ENCODE measurements at places on chromosomes 16 and 17. TPM values are rescaled to one million over a fixed set of nuclear protein-coding genes. Genes with fewer than 3 reads are reported as not detected.

DNA sequence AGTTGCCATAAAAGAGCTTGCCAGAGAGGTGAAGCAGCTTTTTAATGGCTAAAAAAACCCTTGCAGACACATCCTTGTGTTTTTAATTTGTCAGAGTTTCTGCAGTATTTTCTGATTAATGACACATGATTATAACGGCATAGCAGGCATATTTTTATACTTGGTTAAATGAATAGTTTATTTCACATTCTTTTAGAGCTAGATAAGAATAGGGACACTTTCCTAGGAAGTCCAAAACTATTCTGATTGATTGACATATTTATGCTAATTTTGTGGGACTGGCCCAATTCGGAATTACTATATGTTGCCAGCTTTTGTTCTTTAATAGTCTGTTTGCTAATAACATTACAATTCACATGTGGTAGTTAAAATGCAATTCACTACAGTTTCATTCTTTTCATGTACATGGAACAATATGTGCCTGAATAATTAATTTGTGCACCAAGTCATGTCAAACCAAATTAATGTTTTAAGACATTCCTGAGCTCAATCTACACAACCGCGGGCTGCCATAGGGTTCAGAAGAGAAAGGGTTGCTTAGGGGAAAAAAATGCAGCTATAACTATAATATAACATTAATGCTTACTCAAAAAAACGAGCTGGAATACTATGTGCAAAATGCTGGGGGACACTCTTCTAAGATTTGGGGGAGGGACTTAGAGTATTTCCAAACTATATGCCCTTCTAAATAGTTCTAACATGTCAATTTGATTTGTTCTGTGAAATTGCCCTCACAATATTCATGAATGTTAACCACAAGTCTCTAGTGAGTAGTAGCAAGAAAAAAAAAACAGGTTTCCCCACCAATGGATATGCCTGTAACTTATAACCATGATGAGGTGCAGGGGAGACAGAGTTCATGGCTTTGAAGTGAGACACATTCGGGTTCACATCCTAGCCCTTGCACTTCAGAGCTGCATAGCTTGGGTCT is 305.4 kb downstream of the CEP112 start:
- DNase-seq, result no peak

SLC25A11 gene
- total RNA-seq, result 45.5 TPM

ETV4 gene
- total RNA-seq, result 63.9 TPM

TMEM88 gene
- total RNA-seq, result 19.8 TPM

DNA sequence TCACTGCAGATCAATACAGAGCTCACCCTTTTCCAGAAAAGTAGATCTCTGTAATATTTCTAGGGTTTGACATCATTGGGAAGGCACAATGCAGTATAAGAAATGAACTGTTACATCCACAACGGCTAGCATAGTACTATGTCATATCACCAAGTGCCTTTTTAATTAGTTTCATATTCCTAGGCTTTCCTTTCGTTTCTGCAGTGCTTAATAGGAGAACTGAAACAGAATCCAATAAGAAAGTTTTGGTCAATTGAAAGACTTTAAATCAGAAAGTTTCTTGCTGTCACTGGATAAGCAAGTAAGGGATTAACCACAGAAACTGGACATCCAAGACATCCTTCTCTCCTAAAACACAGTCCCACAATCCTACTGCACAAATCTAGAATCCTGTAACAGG is 3.5 kb upstream of the RNF43 start:
- DNase-seq, result no peak

DNA sequence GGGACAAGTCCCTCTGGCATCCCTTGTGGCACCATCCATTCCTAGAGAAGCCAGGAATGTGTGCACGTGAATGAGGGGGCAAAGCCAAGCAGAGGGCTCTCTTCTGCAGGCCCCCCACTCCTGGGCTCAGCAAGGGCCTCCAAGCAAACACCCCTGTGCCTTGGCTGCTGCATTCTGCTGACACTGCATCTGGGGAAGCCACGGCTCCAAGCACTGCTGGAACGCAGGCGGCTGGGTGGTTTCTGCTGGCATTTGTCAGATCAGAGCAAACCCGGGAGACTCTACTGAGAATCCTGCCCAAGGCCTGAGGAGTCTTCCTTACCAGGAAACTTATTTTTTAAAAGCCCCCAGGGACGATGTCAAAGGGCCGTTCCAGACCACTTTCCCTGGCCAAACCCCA is 23.3 kb downstream of the ATP6V0D1 start:
- no peak for DNase-seq

DNA sequence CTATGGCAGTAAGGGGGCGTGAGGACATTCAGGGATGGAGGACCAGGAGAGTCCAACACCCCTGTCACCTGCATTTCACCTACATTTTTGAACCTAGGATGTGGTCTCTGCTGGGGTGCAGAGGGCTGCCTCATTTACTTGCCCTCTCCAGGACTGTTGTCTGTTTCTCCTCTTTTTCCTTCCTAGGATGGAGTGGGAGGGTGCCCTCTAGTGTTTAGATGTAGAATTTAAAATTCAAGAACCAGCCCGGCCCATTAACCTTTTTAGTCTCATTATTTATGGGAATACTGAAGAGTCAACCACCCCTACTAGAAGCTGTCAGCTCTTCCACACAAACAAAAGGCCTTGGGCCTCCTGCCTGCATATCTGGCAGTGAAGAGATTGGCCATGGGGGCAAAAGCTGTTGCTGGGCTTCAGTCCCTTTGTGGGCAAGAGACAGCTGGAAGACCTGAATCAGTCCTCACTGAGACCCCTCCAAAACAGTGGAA is 2.5 kb upstream of the STARD3 start:
- no peak for DNase-seq

TSEN54 gene
- total RNA-seq, result 41.7 TPM

DNA sequence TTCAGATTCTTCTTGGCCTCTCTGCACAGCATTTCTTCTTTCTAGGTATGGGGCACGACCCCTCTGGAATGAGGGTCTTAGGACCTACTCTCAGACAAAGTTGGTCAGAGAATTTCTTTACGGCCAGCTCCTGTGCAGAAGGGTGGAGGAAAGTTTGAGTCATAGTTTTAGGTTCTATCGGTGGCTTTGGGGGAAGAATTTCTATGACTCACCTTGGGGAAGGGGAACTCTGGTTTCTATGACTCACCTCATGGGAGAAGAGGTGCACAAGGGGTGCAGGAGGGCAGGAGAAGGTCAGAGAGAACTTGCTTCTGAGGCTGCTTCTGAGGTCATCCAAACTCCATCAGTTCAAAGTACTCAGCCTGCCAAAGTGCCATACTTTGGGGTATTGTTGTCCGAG is 2.5 kb upstream of the ABCC12 start:
- DNase-seq, result peak; percentile 30

GGT6 gene
- total RNA-seq, result 0.86 TPM

GRCh38 chr16:2095918-2096582 is 39.6 kb downstream of the PKD1 start:
- peak; percentile 18 for DNase-seq

DNA sequence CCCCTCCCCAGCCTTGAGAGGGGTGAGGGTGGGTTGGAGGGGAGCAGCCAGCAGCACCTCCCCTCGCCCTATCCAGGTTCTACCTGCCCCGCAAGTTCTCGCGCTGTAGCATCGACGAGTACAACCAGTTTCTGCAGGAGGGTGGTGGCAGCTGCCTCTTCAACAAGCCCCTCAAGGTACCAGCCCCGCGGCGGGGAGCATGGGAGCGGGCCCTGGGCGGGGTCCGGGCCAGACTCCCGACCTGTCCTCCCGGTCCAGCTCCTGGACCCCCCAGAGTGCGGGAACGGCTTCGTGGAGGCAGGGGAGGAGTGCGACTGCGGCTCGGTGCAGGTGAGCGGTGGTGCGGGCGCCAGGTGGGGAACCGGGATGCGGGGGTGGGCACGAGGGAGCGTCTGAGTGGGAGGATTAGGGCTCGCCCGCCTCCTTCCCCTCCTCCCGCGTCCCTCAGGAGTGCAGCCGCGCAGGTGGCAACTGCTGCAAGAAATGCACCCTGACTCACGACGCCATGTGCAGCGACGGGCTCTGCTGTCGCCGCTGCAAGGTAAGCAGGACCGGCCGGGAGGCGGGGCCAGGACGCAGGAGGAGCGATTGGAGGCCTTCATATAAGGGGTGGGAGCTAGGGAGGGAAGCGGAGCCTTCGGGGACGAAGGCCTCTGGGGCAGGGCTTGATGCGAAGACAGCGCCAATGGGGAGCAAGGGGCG is 16.5 kb downstream of the ADAM11 start:
- peak; percentile 81 for DNase-seq

DNA sequence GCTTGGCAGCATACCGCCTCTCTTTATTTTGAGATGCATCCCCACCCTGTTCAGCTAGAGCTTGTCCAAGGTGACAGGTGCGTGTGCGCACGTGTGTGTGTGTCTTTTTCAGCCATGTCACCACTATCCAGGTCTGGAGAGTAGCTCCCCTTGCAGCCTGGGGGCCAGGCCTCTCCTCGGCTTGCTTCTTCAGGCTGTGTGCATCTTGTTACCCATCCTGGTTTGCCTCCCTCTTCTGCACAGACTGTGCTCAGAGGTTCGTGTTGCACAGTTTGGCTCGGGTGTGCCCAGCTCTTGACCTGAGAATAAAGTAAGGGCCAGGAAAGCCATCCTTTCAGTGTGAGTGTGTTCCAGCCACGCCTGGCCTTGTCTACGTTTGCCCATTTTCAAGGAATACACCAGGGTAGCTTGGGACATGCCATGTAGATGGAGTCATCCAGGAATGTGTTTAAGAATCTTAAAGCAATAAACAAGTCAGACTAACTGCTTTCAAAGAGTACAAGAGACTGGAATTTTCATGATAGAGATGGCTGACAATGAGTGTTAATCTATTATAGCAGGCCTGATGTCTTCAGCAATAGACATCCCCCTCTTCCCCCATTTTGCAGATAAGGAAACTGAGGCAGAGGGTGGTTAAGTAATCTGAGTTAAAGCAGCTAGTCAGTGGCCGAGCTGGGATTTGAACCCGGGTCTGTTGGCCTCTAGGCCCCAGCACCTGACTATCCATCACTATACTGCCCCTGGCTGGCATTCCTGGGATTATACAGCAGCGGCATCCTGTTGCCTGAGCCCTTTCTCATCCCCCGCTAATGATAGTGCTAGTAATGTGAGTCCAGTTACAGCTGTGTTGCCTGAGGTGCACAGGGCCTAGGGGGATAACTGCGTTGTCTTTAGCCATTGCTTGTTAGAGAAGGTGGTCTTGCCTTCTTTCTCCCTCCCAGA is 77.9 kb downstream of the KSR1 start:
- peak; percentile 68 for DNase-seq

DNA sequence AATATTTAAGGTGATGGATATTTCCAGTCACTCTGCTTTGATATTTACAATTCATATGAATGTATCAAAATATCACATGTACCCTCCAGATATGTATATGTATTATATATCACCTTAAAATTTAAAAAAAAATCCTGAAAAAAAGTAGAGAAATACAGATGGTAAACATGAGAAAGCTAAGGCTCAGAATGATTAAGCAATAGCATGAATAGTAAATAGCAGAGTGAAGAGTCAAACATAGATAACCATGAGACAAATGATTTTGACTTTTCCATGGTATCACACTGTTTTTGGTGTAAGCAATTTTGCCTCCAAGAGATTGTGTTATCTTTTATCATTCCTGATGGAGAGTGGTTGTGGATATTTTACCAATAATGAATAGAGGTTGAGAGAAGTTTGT is 868.8 kb downstream of the CDH11 start:
- no peak for DNase-seq

NEUROD2 gene
- not detected for total RNA-seq

DNA sequence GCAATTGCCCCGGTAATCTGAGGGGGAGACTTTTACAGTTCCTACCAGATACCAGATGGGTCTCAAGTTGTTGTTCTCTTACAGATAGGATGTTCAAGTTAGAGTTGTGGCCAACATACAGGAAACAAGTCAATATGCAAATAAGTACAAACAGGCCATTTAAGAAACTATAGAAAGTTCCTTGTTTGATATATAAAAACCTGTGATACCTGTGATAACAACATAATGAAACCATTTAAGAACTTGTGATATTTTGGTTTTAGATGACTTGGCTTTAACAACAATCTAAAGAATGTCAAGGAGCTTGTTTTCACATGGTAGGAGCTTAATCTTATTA is 16.8 kb downstream of the CDR2 start:
- no peak for DNase-seq

GRCh38 chr17:7612294-7612640 is 2.4 kb downstream of the FXR2 start:
- DNase-seq, result no peak

DNA sequence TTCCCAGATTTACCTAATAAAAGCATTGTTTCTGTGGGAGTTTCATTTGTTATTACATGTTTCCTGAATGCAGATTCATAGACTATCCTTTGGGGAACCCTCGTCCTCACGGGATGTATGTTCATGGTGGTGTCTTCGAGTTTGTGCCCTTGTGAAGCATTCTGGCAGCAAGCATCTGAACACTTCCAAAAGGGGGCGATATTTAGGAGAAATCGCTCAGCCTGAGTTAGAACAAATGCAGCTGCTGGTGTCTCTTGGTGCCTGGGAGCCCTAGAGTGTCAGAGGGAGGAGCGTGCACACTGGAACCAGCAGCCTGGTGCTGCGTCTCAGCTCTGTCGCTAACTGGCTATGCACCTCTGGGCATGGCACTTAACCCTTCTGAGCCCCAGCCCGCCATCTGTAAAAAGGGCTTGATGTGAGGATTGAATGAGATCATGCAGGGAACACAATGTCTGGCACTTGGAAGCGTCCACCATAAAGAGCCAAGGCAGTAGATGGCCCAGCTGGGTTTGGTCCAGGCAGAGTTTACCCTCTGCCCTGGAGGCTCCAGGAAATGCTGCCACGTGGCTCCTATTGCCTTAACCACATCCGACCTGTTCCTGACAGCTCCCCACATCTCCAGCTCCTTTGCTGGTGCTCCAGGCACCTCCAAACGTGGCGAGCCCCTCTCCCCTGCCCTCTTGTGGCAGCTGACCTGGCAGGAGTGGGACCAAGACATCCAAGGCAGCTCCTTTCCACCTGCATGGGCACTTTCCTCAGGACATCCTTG is 25.0 kb upstream of the C16orf78 start:
- no peak for DNase-seq

DNA sequence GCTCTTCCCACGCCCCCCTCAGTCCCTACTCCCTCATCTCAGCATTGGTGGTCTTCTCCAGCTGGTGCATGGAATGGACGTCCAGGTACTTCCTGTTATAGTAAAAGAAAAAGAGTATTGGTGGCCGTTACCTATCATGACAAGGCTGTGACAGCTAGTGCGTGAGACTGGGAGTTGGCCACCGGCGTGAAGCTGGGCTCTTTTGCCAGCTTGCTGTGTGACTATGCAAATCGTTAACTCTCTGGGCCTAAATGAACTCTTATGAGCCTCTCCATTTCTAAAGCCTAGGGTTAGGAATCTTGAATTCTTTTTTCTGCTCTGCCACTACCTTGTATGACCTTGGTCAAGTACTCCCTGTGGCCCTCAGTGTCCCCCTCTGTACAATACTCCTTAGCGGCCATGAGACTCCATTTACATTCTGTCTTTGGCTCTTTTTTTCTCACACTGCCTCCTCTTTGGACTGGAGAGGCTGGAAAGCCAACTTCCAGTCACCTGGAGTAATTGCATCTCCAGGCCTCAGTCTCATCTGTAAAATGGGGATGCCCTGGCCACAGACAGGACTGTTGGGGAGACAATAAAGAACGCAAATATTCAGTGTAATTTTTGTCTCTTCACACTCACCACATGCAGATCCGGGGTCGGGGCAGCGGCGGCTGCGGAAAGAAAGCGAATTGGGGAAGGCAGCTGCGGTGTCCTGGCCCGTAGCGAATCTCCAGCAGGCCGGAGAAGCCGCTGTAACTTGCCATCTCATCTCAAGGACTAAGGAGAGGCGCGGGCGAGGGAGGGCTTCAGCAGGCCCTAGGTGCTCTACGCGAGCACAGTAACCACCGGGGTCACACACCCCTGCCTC is 1.1 kb downstream of the CFAP119 start:
- DNase-seq, result no peak
